ENCODE measurements at places on chromosomes 6 and 20.
A peak's percentile ranks its signal among the peaks of the same experiment; 100 is the strongest.

DNA sequence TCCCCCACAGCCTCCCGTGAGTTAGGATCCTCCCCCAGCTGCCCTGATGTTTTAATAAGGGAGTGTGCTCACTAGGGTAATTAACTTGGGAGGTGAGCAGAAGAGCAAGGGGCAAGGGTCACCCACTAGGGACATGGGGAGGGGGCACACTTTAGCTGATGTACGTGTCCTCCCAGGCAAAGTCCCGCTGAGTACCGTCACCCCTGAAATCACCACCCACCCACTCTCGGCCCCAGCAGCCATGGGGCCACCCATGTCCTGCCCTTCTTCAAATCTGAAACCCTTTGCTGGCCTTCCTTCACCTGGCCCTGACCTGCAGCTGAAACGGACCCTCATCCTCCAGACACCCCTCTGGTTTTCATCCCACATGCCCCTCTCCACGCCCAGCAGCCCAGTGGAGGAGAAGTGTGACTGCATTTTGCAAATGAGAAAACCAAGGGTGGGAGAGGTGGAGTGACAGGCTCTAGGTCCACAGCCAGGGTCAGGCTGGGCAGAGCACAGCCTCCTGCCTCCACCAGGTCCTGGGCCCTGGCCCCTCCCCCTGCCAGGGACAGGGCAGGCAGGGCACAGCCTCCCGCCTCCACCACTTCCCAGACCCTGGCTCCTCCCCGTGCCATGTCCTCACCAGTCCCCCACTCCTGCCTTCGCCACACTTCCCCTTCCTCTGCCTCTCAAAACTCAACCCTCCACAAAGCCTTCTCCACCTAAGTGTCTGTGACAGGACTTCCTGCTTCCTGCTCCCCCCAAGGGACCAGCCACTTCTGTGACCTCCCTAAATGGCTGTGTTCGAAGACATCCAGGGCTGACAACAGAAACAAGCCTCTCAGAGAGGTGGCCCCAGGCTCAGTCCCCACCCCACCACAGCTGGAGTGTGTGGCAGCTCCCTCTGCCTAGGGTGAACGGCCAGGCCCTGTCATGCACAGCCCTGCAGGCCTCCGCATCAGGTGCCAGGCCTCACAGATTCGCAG is 15.1 kb downstream of the ACSS1 start:
- DNase-seq = no peak

DNA sequence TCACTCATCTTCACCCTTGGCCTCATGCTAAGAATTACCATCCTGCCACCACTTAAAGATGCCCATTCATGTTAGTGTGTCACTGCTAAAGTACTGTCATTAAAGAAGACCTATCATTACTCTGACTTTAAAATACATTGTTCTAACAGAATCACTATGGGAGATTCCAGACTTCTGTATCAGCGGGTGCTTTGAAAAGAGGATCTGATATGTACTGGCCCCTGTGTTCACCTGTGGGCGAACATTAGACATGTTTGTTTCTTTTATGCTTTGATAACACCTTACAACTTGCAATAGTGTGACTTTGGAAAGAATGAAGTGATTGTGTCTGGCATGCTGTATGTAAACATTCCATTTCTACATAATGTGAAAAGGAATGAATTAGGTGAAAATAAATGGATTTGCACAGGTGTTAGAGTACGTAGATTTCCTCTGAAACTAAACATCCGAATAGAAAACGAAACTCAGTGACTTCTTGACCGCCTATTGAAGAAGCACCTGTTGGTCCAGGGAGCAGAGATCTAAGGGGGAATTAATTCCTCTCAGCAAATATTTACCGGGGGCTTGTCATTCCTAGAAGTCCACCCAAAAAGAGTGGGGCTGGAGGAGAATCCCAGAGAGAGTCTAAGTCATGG is 132.3 kb downstream of the CARMIL1 start:
- no peak for DNase-seq

DNA sequence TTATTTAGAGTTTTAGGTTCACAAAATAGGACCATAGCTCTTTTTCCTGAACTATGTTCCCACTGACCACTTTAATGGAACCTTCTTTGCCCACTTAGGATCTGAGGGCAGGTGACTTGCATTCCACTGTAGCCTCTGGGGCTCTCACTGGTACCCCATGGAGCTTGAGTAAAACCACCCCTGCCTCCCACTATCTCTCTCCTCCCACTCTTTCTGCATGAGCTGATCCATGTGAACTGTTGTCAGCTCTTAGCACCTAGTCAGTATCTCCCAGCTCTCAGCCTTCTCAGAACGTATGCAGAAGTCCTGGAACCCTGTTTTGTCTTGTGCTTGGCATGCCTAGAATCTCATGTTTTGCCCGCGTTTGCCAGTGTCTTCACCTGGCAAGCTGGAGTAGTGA is 200.6 kb upstream of the SNX9 start:
- DNase-seq = no peak

GRCh38 chr6:56172144-56172543 is 75.2 kb downstream of the COL21A1 start:
- no peak for DNase-seq

DNA sequence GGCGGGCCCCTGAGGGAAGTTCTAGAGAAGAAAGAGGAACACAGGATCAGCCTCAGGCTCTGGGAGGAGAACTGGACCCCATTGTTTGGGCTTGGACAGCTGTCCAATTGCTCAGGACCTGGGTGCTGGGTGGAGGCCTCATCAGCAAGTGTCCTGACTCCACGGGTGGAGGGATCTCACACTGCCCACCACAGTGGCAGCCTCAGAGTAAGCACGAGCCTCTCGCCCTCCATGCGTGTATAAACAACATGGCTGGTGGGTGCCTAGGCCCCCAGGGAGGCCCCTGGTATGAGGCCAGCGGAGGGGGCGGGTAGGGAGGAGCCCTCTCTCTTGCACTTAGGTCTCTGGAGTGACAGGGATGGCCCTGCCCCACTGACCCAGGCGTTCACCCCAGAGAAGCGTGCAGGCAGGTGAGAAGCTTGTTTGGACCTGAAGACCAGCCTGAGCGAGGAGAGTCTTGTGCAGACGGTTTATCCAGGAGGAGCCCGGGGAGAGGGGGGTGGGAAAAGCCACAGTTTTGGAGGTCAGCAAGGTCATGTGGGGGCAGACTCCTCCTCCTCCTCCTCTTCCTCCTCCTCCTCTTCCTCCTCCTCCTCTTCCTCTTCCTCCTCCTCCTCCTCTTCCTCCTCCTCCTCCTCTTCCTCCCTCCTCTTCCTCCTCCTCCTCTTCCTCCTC is 41.9 kb upstream of the BHLHE23 start:
- DNase-seq = no peak

DNA sequence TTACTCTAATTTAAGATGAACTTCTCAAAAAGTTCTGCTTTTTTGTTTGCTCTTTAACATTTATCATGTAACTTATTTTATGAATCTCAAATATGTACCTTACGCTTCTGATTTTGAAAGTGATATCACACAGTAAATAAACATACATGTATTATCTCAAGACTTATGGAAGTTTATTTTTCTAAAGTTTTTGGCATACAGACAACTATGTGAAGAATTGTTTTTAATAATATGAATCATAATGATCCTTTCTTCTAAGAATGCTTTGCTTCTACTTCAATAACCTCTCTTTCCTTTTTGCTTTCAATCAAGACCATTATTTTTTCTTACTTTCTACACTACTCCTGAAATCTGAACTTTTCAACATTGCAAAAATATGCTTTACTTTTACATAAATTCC is 816.4 kb downstream of the EYS start:
- no peak for DNase-seq

DNA sequence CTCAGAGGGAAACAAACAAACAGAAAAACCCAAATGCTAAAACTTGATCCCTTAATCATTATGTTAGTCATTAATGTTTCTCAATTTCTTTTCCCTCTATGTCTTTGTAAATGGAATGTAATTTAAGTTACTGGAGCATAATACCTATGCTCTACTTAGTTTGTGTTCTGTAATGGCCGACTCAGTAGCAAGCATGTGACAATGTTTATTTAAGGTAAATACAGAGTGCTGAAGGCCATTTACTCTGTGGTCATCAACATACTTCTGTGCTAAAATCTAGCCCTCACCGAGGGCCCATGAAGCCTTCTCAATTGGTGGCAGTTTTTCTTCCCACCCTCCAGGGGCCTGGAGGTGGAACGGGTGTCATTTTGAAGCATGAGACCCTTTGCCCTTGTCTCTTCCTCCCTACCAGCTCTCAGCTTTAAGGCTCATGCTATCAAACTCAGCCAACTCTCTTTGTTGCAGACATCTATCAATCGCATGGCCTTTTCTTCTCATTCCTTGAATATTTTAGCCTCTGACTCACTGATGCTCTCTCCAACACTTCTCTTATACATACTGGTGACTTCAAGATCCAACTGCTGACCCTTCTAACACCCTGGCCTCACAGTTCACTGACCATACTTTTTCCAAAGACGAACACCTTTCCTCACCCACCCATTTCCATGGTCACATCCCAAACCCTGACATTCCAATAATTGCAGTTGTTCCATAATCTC is 48.2 kb downstream of the STX7 start:
- DNase-seq = peak; percentile 18

- no peak for DNase-seq
Measured at GRCh38 chr20:46701057-46701456, 8.4 kb upstream of the SLC2A10 start.

GRCh38 chr6:111810294-111811131 is 62.7 kb downstream of the FYN start:
- no peak for DNase-seq

DNA sequence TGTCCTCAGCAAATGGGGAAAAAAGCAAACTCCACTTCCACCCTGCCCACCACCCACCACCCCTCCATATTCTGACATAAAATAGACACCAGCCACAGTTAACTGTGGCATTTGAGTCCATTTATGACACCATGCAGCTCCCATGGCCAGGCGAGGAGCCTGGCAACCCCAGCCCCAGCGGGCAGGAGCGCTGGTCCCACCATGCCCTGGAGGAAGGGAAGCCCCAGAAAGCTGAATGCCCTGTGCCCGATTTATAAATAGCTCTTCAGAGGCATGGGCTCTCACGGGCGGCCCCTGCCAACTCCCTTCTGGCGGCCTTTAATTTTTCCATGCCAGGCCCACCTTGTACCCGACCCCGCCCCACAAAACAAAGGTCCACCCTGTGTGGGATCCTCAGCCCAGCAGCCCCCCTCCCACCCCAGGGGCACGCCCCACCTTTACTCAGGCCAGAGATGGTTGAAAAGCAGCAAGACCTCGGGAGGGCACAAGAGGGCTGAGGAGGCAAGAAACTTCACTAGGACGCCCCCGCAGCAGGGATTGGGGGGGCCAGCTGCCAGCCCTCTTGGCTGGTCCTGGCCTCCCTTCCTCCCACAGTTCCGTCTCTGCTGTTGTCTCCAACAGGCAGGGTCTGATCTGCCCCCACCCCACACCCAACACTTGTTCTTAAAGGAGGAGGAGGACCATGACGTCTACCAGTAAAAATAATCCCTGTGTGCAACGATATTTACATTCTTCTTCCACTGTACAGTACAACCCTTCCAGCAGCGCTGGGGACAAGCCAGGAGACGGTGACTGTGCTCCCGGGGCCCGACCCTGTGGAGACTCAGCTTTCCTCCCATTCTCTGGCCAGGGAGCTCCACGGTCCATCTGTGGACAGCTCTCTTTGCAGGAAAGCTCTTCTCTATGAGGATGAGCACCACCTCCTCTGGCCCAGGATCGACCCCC is 115.6 kb upstream of the CDYL start:
- no peak for DNase-seq

GRCh38 chr20:19274412-19275015 is 62.1 kb downstream of the SLC24A3 start:
- DNase-seq = no peak

DNA sequence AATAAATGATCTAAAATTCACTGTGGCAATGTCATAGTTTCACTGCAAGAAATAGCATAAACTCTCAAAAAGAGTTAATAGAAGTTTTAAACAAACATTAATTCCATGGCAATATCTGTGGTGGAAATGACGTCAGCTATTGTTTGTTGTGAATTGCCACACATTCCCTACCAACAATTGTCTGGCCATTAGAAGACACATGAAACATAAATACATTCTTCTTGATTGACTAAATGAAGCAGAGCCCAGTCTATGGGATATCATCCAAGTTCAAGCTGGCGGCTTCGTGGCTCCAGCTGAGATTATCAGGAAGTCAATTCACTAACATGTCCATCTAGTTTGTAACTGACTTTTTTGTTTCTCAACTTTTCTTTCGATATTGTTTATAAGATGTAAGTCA is 369.0 kb downstream of the ARHGAP18 start:
- no peak for DNase-seq

- no peak for DNase-seq
Measured at GRCh38 chr6:168411130-168411529, 29.9 kb upstream of the SMOC2 start.

GRCh38 chr20:1809131-1809572 is 86.1 kb upstream of the SIRPA start:
- DNase-seq = peak; percentile 73

- DNase-seq = no peak
Measured at GRCh38 chr20:46890682-46891081, 4.0 kb upstream of the EYA2 start.

- no peak for DNase-seq
Measured at GRCh38 chr6:71412559-71413140, 124.0 kb downstream of the OGFRL1 start.

DNA sequence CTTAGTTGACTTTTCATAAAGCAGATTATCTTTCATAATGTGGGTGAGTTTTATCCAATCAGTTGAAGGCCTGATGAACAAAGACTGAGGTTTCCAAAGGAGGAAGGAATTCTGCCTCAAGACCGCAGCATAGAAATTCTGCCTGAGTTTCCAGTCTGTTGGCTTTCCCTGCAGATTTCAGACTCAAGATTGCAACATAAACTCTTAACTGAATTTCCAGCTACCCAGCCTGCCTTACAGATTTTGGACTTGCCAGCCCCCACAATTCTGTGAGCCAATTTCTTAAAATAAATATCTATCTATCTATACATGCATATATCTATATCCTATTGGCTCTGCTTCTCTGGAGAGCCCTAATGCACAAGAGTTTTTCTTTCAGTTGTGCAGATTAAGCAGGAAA is 57.3 kb upstream of the SMLR1 start:
- no peak for DNase-seq

- DNase-seq = no peak
Measured at GRCh38 chr6:120484146-120484545, 850.1 kb downstream of the TBC1D32 start.

DNA sequence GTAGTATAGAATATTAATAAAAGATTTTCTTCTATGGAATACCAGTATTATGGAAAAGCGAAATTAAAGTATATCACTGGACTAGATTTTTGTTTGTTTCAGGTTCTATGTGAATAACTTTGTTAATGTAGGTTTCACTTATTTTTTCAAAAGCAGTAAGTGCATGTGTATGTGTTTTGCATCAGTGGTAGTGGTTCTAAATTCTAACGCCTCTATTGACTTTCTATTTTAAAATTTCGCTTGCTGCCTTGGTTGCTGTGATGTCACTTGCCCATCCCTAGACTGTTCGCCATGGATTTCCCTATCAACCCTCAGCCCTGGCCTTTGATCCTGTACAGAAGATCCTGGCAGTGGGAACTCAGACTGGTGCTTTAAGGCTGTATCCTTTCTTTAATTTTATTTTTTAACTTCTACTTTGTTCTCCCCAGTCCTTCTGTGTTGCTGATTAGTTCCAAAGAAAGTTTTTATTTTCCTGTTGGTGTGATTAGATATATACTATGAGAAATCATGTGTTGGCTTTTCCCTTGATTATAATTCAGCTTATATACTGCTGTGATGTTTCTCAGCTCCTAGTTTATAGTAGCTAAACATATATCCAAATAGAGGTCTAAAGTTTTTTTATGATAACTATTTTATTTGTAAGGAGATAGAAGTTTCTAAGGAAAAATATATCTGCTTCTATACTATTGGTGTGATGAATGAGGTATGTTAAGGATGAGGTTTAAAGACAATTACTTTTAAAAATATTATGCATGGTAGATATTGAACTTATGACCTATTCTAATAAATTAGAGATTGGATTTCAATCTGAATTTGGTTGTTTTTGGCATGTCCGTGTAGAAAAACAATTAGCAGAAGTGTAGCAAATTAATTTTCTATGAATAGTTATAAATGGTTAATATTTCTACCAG is 1.7 kb downstream of the STXBP5 start:
- DNase-seq = peak; percentile 12
